ENCODE measurements at places on chromosomes 3 and 15.

DNA sequence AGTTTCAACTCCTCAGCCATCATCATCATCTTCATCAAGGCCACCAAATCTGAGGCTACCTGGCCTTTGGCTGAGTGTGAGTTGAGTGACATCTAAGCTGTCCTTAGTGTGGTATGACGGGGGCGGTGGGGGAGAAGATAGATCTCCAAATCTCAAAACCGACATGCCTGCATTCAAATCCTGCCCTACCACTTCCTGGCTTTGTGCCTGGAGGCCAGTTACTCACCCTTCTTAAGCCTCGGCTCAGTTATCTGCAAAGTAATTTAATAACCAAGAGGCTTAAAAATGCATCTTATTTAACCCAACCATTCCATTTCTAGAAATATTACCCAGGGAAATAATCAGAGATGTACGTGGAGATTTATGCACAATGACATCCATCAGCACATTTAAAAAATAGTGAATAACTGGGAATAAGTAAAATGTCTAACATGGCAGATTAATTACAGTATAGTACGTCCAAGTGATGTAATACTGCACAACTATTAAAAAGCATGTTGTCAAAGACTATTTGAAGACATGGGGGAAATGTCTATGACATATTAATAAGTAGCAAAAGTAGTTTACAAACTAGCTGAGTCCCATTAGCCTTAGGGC, 167.4 kb downstream of the NTRK3 start:
- no peak for DNase-seq

DNA sequence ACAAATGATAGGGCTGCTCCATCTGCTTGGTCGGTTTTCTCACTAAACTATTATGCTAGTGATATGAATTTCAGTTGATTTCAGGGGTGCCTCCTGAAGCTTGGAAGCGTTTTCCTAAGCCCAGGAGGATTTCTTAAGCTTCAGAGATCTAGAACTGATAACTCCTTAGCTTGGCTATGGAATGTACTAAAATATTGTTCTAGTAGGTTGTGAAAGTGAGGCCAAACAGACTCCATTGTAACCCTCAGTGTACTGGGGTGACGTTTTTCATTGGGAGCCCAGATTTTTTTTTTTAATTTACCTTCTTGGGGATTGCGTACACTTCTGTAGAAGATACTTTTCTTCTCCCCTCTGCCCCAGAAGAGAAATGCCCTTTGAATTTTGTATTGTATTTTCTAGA, 17.0 kb upstream of the ST3GAL6 start:
- DNase-seq, result no peak

DNA sequence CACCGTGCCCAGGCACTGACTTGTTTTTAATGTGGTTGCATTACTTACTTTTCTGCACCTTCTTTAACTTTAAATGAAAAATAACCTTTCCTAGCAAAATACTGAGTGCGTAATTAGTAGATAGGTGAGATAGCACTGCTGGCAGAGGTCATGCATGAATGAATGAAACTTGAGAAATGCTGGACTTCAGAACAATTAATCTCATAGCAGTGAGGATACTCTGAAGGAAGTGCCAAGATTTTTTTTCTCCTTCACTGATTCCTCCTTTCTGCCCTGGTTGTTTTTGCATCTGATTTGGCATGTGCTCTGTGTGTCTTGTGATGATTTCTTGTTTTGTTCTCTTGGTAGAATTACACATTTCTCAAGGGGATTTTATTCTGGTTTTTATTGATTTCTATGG, 378.9 kb downstream of the PTPRG start:
- DNase-seq, result no peak

DNA sequence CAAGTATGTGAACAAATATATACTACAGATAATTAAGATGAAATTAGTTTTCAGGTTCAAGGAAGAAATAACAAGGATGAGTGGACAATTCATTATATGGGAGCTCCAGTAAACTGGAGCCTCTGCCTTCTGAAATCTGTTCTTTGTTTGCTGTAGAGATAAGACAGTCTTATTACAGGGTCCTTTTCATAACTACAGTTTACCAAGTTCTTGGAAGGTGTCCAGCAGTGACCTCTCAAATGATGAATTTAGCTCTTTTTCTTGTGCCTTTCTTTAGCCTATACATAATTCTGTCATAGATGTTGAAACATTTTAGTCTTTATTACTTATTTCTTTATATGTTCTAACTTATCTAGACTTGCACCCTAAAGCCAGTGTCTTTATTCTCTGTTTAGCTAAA, 89.7 kb upstream of the GBE1 start:
- DNase-seq, result no peak

DNA sequence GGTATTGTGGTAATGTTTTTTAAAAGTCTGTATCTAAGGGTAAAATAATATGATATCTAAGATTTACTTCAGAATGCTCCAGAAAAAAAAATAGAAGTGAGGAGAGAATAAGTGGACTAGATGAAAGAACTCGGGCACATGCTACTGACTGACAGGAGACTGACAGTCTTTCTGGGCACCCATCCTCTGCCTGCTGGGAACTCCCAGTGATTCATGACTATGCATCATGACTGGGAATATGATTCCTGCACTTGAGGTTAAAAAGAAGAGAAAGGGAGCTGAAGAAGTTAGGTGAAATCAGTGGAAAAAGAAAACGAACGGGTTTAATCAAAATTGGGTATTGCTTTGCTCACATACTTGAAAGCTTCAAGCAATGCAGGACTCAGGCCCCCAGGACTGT, 35.7 kb upstream of the SPSB4 start:
- no peak for DNase-seq

DNA sequence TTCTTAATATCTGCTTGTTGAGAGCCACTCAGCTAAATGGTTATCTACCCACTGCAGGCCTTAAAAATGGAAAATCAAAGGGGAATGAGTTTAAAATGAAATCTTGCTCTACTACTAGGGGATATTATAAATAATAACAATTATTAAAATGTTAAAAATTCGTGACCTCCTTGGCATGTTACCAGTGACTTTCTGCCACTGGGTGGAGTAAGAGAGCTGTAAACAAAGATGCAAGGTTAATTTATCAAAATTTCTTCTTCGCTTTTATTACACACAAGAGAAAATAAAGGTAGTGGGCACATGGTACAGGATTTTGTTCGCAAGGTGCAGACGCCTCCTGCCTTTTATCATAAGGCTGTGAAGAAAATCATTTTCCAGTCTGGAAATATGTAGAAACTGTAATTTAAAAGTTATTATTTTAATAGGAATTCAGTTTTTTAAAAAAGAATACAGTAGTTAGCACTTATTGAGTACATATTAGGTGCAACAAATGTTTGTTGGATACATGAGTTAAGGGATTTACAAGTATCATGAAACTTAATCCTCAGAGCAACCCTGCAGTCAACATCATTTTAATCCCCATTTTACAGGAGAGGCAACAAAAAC, 272.6 kb downstream of the SUCLG2 start:
- DNase-seq, result no peak

DNA sequence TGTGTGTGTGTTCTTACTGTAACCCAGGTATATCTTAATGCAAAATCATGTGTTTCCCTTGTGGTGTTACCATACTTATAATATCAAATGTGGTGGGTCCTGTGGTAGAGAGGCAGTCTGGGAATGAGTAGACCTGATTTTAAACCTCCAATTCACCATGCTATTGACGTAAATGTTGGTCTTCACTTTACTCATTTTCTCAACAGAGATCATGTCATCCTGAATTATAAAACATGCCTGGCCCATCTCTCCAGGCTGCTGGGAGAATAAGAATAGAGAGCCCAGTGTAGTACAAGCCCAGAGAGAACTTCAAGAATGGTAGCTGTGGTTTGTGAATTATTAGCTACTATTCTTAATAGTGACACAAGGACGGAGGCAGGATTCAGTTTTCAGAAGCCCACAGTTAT, 88.1 kb downstream of the MBNL1 start:
- DNase-seq, result no peak

GRCh38 chr15:55900019-55900418, 93.4 kb downstream of the NEDD4 start:
- no peak for DNase-seq

DNA sequence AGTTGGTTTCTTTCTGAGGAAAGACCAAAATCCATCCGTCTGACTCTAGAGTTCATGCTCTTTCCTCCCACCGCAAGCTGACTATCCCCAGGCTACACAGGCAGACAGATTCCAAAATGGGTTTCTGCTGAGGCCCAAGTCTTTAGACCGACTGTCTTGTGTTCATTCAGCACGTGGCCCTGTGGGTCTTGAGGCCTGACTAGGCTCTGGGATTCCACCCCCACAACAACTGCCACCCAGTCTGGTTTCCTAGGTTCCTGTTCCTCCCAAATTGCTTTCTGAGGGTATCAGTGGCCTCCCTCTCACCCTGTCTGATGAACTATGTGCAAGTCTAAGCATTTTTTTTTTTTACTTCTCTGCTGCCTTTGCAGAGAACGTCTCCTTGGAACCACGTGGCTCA, 67.7 kb downstream of the CYP19A1 start:
- no peak for DNase-seq

DNA sequence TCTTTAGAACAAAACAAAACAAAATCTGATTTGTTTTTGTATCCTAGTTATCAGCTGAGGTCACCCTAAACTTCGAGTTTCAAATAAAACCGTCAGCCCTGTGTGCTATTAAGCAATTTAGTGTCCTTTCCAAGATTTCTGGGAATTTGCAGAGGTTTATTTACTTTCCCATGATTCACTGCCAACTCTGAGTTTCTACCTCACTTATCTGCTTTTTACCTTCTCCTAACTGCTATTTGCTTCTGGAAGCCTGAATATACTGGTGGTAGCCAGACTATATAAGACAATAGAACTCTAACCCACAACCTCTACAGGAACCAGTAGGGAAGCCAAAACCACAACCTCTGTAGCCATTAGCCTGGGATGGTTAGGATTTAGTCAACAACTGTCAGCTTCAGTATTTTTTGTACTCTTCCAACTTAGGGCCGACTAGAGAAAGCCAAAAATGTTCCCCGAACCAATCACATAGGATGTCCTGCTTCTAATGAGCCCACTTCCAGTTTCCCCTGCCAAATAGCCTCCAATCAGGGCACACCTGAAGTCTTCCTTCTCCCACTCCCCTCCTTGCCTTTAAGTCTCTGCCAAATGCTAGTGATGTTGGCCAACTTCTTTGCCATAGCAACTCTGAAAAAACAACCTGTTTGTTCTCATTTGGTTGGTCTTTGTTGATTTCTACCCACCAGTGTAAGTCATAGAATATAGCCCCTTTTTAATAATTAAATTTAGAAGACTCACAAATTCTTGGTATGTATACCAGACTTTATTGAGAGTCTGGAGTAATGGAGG, 273.1 kb downstream of the ULK4 start:
- DNase-seq, result no peak

- no peak for DNase-seq
Observed at GRCh38 chr3:148957586-148957985, 33.8 kb upstream of the GYG1 start.

GRCh38 chr3:190854062-190854461, 8.4 kb downstream of the GMNC start:
- no peak for DNase-seq

DNA sequence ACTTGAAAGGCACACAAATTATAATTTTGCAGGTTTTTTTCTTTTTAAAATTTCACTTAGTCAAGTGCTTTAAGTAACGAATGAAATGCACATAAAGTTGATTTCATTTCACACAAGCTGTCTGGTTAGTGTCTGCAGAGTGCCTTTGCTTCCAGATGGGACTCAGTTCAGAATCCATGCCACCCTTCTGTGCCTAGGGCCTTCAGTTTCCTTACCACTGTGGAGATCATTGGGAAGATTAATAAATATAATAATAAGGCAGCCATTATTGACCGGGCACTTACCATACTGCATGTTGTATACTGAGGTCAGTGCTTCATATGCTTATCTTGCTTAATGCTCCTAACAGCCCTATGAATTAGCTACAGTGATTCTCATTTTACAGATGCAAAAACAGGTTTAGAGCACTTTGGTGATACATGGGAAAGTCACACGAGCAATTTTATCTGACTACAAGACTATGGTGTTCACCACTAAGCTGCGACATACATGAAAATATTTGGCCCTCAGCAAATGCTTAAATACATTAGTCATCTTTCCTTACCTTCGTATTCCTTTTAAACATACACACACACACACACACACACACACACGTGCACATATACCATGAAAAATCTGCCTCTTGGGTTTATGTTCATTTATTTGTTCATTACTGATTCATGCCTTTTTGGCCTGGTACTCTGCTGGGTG, 3.1 kb downstream of the NMNAT3 start:
- DNase-seq, result no peak

- DNase-seq, result no peak
Observed at GRCh38 chr15:80667936-80668335, 27.2 kb upstream of the ABHD17C start.

DNA sequence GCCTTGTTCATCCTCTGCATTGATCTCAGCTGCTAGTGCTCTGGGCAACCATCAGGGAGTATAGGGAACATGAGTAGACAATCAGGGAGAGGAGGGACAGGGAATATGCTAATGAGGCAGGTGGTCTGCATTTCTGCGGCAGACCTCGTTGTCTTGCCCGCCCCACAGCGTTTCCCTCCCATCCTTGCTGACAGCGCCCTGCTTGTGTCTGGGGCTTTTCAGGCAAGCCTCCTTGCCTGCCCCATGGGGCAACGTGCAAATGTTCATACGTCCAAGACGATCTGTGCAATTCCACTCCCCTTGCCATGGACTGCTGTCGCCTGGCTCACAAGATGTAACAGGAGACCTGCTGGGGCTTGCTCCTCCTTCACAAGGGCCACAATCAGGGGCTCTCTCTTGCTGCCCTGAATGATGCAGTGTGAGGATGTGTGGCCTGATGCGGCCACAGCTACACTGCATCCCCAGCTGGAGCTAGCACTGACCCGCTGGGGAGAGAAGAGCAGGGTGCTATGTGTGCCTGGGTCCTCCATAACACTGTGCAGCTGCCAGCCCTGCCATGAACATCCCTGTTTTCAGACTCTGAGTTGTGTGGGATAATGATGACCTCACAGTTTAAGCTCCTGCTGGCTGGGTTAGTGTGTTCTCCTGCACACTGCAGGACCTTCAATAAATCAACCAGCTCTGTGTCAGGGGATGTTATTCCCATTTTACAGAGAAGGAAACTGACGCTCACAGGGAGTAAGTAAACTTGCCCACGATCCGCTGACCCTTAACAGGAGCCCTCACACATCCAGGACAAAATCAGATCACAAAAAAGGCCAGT, 211.3 kb downstream of the KLF13 start:
- DNase-seq, result no peak

- no peak for DNase-seq
Observed at GRCh38 chr3:160568989-160569388, 3.6 kb upstream of the KPNA4 start.

GRCh38 chr3:72126441-72127223, 341.7 kb upstream of the PROK2 start:
- no peak for DNase-seq

- DNase-seq, result no peak
Observed at GRCh38 chr3:189567766-189568420, 63.3 kb upstream of the TP63 start.
